ENCODE measurements at places on chromosomes 6 and 20.

- no peaks in the 10 kb centered on the region for H3K27me3 ChIP-seq
- no peak for DNase-seq
- no peak overlapping the region for H3K4me3 ChIP-seq
- peaks cover 20% of the 10 kb centered on the region for H3K4me1 ChIP-seq
Measured at GRCh38 chr6:360764-361373, 30.7 kb upstream of the IRF4 start.

- H3K4me3 ChIP-seq = no peak overlapping the region
- no peaks in the 10 kb centered on the region for H3K27me3 ChIP-seq
- H3K4me1 ChIP-seq = peaks cover under 1% of the 10 kb centered on the region
- H3K36me3 ChIP-seq = peaks cover 2% of the 10 kb centered on the region
- no peak for DNase-seq
Measured at GRCh38 chr6:36428911-36429310, 13.7 kb downstream of the PXT1 start.

- no peak for DNase-seq
- no peaks in the 10 kb centered on the region for H3K27me3 ChIP-seq
- no peaks in the 10 kb centered on the region for H3K36me3 ChIP-seq
- H3K4me1 ChIP-seq = no peaks in the 10 kb centered on the region
- H3K4me3 ChIP-seq = no peak overlapping the region
- no peak overlapping the region for H3K27ac ChIP-seq
Measured at GRCh38 chr20:40090236-40090635, 598.8 kb downstream of the MAFB start.

DNA sequence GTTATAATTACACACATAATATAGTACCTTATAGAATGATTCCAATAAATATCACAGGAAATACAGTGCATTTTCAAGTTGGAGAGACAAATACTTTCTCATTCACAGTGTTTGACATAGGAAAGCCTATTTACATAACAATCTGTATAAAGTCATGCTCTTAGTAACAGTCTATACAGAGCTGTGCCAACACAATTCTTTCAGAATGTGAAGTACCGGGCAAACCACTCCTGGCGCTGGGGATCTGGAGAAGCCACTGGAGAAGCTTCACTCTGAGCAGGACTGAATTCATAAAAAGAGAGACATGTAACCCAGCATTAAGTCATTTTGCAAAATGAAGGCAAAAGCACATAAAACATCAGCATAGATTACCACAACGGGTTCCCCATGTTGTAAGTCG, 24.9 kb upstream of the MCM9 start:
- H3K27me3 ChIP-seq = no peaks in the 10 kb centered on the region
- H3K36me3 ChIP-seq = no peaks in the 10 kb centered on the region
- H3K4me3 ChIP-seq = no peak overlapping the region
- no peak overlapping the region for H3K27ac ChIP-seq

DNA sequence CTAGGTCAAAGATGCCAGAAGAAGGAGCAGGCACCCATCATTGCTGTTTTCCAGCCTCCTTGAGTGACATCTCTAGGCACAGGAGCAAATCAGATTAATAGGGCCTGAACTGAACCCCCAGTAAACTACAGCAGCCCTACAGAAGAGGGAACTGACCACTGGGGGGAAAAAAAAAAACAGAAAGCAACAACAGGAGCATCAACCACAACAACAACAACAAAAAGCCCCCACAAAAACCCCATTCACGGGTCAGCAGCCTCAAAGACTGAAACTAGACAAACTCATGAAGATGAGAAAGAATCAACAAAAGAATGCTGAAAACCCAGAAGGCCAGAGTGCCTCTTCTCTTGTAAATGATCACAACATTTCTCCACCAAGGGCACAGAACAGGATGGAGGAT, 537.4 kb upstream of the BTBD3 start:
- H3K4me1 ChIP-seq = no peaks in the 10 kb centered on the region
- H3K36me3 ChIP-seq = peaks cover 2% of the 10 kb centered on the region
- no peaks in the 10 kb centered on the region for H3K27me3 ChIP-seq
- H3K27ac ChIP-seq = no peak overlapping the region
- H3K4me3 ChIP-seq = no peak overlapping the region
- no peak for DNase-seq

DNA sequence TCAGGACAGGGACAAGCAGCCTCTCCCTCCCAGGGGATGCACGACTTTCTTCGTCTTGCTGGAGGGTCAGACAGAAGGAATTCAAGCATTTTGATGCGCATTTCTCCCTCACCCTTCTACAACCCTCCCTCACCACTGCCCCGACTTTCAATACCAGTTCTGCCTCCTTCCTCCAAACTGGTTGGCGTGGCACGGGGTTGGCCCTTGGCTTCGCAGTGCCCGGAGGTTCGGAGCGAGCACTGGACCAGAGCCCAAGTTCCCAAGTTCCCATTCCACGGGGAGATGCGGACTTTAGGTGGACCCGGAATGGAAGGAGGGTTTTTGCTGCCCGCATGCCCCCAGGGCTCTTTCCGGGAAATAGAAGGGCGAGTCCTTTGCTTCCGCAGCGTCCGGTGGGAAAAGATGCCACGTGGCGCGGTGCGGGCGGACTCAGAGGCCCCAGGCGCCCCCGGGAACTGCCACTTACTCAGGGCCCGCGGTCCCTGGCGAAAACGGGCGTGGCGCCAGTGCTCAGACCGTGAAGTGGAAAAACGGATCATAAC, 8.0 kb upstream of the LAMP5 start:
- peaks cover 19% of the 10 kb centered on the region for H3K27me3 ChIP-seq
- DNase-seq = no peak
- H3K4me1 ChIP-seq = no peaks in the 10 kb centered on the region
- H3K27ac ChIP-seq = no peak overlapping the region
- H3K36me3 ChIP-seq = no peaks in the 10 kb centered on the region
- H3K4me3 ChIP-seq = no peak overlapping the region

GRCh38 chr20:3658716-3659491, 4.3 kb downstream of the GFRA4 start:
- H3K27me3 ChIP-seq = peaks cover 52% of the 10 kb centered on the region
- H3K4me1 ChIP-seq = peaks cover 12% of the 10 kb centered on the region
- no peak for DNase-seq
- H3K4me3 ChIP-seq = no peak overlapping the region
- H3K27ac ChIP-seq = no peak overlapping the region
- H3K36me3 ChIP-seq = no peaks in the 10 kb centered on the region

DNA sequence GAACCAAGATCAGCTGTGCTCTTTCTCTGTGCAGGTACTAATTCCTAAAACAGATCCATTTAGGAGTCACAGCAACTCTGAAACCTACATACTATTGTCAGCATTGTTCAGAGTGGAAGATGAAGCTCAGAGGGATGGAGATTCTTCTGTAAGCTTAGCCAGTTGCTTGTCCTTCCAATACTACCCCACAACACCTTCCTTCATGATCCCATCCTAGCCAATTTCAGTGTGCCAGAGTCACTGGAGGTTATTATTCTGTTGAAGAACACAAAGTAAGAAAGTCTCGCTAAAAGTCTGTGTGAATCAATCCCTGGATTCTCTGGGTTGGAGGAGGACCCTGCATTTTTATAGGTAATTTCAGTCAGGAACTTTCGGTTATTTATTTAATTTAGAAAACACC, 2.3 kb downstream of the POPDC3 start:
- no peak overlapping the region for H3K4me3 ChIP-seq
- H3K4me1 ChIP-seq = peaks cover 5% of the 10 kb centered on the region
- no peak overlapping the region for H3K27ac ChIP-seq
- H3K36me3 ChIP-seq = no peaks in the 10 kb centered on the region
- DNase-seq = no peak
- H3K27me3 ChIP-seq = peaks cover 63% of the 10 kb centered on the region

DNA sequence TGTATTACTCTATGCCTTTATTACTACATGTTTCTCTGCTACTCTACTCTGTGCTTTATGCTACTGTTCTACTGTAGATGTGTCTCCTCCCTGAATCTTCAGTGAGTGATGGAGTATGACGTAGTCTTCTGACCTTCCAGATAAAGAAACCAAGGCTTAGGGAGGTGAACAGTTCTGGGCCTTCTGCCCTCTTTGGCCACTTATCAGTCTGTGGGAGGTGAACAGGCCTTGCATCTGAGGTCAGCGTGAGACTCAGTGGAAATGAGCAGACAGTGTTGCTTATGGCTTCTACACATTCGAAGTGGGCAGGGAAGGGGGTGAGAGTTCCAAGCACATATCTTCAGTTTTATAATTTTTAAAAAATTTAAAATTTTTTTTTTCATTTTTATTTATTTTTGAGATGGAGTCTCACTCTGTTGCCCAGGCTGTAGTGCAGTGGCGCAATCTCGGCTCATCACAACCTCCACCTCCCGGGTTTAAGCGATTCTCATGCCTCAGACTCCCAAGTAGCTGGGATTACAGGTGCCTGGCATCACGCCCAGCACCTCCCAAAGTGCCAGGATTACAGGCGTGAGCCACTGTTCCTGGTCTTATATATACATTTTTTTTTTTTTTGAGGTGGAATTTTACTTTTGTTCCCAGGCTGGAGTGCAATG, 24.2 kb downstream of the MYBL2 start:
- no peaks in the 10 kb centered on the region for H3K27me3 ChIP-seq
- H3K4me3 ChIP-seq = no peak overlapping the region
- no peaks in the 10 kb centered on the region for H3K4me1 ChIP-seq
- no peak overlapping the region for H3K27ac ChIP-seq
- no peak for DNase-seq
- H3K36me3 ChIP-seq = no peaks in the 10 kb centered on the region

DNA sequence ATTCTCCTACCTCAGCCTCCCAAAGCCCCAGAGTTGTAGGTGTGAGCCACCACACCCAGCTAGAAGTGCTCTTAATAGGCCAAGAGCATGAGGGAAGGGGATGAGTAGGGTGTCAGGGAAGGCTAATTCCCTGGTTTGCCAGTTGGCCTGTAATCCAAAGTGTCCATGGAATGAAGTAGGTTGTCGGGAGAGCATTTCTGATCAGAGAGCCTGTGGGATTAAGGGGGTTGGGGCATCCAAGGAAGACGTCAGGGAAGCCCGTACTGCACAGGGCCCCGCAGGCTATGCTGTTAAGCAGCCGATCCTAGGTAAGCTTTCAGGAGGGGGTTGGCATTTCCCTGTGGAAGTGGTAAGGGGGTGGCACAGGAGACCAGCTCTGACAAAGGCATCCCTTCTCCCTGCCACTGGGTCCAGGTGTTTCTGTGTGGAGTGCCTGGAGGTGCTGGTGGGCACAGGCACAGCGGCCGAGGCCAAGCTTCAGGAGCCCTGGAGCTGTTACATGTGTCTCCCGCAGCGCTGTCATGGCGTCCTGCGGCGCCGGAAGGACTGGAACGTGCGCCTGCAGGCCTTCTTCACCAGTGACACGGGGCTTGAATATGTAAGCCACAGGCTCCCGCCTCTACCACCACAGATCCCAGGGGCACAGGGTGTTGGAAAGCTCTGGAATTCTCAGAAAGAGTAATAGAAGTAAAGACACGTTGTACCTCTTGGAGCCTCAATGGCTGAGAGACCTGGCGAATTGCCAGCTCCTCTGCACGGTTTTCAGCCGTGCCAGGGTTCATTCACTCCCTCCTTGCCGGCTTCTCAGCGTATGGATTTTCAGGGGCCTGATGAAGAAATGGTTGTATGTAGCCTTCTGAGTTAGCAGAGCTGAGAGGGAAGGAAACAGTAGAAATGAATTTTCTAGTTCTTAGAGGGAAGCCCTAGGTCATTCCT, 21.4 kb upstream of the MAPRE1 start:
- no peaks in the 10 kb centered on the region for H3K27me3 ChIP-seq
- no peak overlapping the region for H3K4me3 ChIP-seq
- peaks cover 7% of the 10 kb centered on the region for H3K4me1 ChIP-seq
- H3K36me3 ChIP-seq = peaks cover 2% of the 10 kb centered on the region

DNA sequence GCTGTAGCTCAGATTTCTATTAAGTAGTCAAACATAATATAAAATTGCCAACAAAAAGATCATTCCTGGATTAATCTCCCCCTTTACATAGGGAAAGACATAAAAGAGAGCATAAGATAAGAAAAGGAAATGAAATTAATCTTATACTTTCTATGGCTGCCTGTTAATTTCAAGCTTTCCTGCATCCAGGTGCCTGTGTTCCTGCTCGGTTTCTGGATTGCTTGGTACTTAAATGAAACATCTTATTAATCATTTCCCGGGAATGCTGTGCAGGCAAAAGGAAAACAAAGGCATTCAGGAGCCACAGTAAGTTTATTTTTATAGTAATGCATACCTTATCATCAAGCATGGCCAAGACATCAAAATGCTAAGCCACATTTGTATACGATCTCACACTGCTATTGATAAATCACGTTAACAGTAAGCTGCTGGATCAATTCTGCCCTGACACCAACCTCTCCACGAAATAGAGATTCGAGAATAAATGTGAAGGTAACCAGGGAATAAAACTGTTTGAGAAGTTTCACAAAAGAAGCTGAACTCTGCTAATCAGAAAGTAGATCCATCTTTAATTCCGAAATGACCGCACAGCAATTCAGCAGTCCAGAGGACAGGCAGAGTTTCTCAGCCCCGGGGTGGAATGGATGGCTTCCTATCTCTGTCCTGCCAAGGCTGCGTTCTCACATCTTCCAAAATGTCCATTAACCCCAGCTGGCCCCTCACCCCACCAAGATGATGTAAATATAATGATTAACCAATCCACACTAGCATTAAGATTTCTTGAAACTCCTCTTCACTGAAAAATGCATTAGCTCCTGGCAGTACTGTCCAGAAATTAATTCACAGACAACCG, 32.6 kb upstream of the APCDD1L start:
- no peak overlapping the region for H3K27ac ChIP-seq
- H3K36me3 ChIP-seq = no peaks in the 10 kb centered on the region
- no peak overlapping the region for H3K4me3 ChIP-seq
- H3K4me1 ChIP-seq = no peaks in the 10 kb centered on the region

GRCh38 chr6:160430751-160431150, 82.6 kb downstream of the SLC22A3 start:
- peaks cover 59% of the 10 kb centered on the region for H3K27me3 ChIP-seq
- no peak overlapping the region for H3K27ac ChIP-seq
- DNase-seq = no peak
- no peaks in the 10 kb centered on the region for H3K36me3 ChIP-seq

DNA sequence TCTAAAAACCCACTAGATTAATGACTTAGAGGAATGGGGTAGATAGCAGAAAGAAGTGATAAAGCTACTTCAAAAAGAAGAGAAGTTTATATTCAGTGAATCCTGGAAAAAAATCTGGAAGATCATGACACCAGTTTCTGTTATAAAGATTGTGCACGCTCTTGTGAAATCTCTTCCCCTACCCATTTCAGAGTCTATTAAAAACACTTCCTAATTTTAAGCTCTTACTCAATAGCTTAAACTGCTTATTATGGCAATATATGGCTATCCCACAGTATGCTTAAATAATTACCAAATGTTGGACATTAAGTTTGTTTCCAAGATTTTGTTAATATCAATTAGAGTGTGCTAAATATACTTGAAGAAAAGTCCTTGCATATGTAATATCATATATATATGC, 585.3 kb upstream of the MAN1A1 start:
- H3K27ac ChIP-seq = no peak overlapping the region
- no peak overlapping the region for H3K4me3 ChIP-seq
- H3K36me3 ChIP-seq = no peaks in the 10 kb centered on the region
- no peak for DNase-seq

DNA sequence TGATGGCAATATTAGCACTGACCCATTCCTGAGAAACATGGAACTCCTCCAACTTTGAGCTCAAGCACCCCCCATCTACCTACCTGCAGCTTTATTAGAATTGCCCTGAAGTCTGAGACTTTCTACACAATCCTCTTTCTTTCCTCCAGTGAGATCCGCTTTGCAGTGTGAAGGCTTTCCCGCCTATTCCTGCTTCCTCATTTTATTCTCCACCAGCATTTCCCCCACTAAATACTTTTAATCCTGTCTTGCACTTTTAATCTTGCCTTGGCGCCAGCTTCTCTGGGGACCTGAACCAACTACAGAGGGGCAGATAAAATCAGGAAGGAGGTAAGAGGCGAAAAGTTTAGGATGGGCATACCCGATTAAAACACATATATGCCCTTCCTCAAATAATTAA, 178.1 kb upstream of the PRDM1 start:
- H3K4me1 ChIP-seq = no peaks in the 10 kb centered on the region
- no peak for DNase-seq
- no peak overlapping the region for H3K4me3 ChIP-seq
- H3K27me3 ChIP-seq = no peaks in the 10 kb centered on the region
